ENCODE measurements at places on chromosomes 7 and 10.
A peak's percentile ranks its signal among the peaks of the same experiment; 100 is the strongest.

GRCh38 chr7:131076032-131076431 lies 251.6 kb upstream of the MKLN1 start:
- DNase-seq = no peak

DNA sequence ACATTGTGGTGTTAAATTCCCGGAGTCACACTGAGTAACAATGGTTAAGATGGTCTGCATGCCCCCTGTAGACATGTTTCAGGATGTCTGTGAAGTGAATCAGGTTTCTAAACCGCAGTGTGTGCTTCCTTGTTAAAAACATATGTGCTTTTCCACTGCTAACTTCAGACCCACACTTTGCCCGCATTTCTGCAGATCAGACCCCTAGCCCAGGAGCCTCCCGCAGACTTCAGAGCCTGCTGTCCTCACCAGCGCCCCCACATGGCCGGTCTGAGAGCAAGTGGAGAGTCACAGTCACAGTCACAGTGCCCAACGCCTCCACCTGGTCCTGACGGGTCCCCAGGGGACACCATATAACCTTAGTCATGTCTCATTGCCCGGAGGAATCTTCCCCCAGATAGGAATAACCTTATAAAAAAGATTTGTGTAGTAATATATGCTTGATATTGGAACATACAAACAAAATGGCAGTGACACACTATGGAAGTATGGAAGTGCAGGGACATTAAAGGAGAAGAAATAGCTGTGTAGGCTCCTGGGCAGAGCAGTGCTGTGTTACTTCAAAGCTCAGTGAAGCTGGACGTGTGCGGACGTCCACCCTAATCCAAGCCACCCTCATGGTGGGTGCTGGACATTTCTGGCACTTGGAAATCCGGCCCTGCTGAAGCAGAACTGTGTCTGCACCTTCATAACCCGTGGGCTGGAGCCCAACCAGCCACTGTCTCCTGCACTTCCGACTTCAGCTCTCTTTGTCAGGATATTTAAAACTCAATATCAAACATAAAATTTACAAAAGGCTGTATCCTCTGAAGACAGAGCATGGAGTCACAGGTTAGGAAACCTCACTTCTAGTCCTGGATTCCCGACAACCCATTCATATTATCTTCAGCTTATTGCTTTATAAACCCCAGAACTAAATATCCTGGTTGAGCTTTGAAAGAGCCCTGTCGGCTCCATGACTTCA lies 29.0 kb downstream of the GSTO2 start:
- DNase-seq = peak; percentile 47

DNA sequence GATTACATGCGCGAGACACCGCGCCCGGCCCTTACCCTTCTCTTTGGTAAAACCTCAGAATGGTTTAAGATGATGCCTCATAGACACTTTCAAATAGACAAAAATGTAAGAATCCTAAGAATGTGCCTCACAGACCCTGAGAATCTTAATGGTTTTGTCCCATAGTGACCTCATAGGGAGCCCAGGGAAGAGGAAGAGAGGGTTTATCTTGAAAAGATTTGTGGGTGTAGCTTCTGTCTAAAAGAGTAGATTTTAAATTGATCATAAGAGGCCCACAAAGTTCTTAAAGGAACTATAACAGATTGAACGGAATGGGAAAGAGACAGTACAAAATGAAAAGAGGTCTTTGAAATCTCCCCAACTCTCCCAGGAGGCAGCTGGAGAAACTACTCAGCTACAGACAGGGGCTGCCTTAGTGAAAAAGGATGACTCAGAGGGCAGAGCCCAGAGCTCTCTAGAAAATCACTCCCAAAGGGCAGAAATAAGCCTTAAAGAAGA lies 220.6 kb downstream of the ADRA2A start:
- no peak for DNase-seq

GRCh38 chr7:151770232-151770631 lies 106.7 kb downstream of the PRKAG2 start:
- no peak for DNase-seq

DNA sequence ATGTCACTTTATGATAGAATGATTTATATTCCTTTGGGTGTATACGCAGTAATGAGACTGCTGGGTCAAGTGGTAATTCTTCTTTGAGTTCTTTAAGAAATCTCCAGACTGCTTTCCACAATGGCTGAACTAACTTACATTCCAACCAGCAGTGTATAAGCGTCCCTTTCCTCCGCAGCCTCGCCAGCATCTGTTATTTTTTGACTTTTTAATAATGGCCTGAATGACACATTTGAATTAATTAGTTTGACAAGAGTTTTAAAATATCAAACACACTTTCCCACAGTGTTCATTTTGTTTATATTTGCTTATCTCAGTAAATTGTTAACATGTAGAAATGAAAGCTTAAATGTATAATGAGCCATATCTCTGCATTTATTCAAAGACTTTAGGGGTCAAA lies 116.8 kb downstream of the TES start:
- DNase-seq = no peak

DNA sequence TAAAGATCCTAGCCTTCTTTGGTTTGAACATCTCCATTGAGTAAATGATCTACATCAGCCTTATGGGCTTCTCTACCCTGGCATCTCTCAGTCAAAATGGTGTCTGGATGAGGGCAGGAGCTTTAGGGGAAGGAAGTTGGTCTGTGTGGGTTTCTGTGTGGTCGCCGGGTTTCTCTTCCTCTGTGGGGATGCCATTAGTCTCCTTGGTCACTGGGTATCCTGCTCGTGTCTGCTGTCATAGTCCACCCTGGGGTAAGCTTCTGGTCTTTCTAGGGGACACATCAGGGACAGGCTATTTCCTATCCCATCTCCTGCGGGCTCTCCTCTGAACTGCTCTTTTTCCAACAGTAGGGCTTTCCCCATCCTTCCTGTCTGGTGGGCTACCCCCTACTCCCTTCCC lies 150.3 kb upstream of the NPY start:
- DNase-seq = no peak
